ENCODE measurements at places on chromosomes 6 and 20. TPM values are rescaled to one million over a fixed set of nuclear protein-coding genes. Genes with fewer than 3 reads are reported as not detected.

DNA sequence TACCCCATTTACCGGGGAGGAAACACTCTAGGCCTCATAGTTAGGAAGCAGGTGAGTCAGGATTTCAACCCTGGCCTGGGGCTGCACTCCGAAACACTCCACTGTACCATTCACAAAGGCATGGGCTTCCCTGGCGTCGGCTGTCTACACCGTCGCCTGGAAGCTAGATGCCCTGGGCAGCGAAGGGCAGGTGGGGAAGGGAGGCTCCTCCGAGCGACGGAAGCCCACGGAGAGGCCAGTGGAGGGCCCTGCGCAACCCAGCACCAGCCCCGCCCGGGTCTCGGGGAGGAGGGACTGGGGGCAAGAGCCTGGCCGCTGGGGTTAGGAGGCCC, 16.1 kb downstream of the SDCBP2 start:
- DNase-seq, result no peak

DNA sequence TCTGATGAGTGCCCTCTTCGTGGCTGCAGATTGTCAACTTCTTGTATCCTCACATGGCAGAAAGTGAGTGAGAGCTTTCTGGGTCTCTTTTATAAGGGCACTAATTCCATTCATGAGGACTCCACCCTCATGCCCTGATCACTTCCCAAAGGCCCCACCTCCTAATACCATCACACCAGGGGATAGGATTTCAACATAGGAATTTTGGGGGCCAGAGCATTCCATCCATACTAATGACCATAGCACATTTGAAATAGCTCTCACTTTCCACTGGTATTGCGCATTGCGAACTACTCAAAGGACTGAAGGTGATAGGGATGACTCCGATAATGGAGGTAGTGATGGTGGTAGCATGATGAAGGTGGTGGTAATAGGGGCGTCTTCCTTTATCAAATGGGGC, 324.3 kb downstream of the PRL start:
- DNase-seq, result no peak

DNA sequence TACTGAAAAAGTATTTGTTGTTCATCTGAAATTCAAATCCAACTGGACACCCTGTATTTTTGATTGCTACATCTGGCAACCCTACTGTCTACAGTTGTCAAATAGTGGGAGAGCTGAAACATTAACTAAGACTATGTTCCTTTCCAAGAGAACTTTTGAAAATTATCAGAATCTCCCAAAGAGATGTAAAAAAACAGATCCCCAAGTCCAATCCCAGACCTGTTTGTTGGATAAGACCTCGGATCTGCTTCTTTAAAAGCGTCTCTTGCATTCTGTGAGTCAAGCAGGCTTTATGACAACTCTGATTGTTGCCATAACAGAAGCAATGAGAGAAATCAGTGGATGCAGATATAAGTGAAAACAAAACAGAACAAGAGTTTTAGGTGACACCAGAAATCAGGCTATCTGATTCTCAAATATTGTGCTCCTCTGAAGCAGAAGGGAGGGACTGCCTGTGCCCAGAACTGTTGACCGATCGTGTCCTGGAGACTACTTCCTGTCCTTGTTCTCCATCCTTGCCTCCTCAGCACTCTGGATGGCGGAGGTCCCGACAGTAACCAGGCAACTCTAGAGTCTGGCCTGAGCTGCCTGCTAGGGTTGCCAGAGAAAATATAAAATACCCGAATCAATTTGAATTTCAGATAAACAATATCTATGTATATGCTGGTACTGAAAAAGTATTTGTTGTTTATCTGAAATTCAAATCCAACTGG, 853.8 kb downstream of the MAFB start:
- no peak for DNase-seq

DNA sequence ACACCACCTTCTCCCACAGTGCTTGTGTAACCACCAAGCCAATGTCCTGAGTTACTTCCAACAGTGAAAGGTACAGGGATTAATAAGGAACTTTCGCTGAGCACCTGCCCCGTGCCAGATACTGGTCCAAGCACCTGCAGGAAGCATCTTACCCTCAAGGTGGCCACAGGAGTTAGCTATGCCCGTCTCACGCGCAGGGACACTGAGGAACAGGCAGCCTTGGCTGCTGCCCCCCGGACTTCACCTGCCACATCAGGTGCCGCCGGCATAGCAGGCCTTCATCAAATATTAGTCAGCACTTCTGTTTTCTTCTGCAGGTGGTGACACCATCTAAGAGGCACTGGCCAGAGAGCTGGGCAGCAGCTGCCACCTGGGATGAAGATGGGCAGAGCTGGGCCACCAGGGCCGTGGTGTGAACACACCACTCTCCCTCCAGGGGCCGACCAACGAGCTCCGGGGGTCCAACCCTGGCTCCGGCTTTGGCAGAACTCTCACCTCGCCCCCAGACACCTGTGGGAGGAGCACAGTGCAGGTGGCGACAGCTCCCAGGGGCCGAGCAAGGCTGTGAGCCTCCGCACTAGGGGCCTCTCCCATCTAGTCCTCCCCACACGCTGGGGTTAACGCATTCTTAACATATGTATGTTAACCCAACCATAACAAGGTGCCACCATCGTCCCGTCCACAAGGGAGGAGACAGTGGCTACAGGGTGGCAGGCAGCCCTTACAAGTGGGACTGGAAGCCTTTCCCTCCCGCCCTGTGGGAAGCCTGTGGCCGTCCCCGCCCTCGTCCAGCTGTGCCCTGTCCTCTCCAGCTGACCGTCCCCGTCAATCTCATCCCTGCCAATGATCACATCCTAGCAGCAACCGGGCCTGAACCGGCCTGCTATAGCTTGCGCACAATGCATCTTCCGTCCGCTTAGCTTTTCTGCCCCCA, 2.9 kb upstream of the PPDPF start:
- no peak for DNase-seq

DNA sequence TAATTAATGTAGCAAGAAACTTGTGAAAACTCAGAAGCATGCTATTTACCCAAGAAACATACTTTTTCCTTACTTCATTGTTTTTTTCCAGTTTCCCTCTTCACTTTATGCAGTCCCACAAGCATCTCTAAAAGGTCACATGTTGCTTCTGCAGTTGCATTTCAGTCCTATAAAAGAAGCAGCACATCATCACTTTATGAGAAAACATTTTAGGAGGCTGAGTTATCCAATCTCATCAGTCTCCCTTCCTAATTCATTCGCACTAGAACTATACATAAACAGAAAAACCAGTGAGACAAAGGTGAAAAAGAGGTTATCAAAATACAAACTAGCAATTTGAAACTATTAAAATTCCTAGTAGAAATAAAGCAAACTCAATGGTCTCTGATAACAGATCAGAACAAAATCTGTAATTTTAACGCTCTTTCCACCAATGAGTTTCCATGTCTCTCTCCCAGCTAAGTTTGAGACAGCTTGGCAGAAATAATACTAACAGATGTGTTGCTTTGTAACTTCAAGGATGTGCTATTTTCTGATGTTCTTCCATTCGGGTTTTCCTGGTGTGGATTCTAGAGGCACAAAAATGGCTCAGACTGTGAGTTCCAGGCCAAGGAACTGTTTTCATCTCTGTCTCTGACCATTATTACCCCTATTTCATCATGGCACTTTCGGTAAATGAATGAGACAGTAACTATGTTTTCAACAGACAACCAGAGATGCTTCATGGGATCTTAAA, 48.4 kb downstream of the ZHX3 start:
- DNase-seq, result no peak

SGK2 gene
- total RNA-seq, result 5.4 TPM

RBL1 gene
- 15.0 TPM for total RNA-seq
